Activated CD8-positive, alpha-beta memory T cell treated with anti-CD3 and anti-CD28 coated beads for 1 hour (primary cell): ENCODE measurements at places on chromosomes 11 and 22.

- no peak for DNase-seq
Measured at GRCh38 chr11:27722953-27723344, 22.7 kb upstream of the BDNF start.

GRCh38 chr11:59263225-59263894 lies 50.6 kb upstream of the MPEG1 start:
- DNase-seq: no peak

GRCh38 chr22:25069758-25070481 lies 117.4 kb downstream of the KIAA1671 start:
- no peak for DNase-seq

DNA sequence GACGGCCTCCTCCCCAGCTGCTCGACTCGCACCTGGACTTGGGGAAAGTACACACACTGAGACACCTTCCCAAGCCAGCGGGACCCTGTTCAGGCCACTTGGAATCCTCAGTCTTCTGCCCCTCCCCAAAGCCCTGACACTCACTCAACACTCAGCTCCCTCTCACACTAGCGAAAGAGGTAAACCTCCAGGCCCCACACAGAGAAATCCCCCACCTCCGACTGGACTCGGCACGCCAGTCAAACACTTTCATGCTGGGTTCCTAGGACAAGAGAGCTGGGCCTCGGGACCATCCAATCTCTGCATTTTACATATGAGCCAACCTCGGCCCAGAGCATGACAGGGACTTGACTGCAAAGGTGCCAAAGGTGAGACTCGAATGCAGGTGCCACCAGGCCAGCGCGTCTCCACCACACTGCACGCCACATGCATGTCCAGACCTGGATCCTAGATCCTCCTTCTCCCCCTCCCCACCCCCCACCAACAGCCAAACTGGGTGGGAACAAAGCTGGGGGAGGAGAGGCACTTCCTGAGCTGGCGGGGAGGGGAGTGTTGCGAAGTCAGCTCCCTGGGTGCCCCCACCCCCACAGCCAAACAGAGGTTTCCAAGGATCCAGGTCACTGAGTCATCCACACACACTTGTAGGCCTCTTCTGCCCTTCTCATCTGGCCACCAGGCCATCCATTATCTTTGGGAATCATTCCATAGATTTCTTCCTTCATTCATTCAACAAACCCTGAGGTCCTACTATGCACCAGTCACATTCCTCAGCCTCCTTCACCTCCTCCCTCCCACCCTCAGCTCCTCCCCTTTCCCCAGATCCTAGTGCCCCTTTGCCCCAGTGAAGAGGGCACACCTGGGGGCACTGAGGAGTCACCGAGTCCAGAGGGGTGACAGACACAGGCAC lies 10.7 kb upstream of the CD5 start:
- DNase-seq: no peak

GRCh38 chr11:119042927-119043326 lies 12.2 kb upstream of the SLC37A4 start:
- DNase-seq: no peak

GRCh38 chr22:49216579-49216978 lies 611.1 kb downstream of the BRD1 start:
- DNase-seq: no peak

GRCh38 chr11:24934733-24935439 lies 438.0 kb downstream of the LUZP2 start:
- DNase-seq: no peak

DNA sequence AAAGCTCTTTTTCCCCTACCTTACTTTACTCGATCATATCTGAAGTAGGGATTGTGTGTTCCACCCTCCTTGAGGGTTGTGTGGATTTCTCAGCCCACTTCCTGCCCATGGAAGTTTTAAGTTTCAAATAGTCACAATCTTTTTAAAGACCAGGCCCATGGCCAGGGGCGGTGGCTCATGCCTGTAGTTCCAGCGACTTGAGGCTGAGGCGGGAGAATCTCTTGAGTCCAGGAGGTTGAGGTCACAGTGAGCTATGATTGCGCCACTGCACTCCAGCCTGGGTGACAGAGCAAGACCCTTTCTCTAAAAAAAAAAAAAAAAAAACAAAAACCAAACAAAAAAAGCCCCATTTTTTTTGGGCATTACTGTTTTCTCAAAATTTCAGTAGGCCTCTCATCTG lies 36.3 kb upstream of the LRRC10B start:
- DNase-seq: no peak

DNA sequence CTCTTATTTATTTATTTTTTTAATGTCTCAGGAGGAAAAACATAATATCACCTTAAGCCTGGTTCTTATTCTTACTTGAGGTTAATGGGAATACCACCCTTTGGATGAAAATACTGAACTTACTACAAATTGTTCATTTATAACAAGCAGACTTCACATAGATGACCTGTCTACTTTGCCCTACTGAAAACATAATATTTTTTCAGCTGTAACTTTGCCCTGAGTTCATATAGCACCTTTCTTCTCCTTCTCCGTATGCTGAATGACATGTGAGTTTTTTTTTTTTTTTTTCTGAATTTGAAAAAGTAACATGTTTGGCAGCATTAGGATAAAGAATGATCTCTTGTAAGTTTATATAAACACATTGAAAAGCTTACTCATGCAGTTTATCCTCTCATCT lies 186.8 kb downstream of the TMEM135 start:
- no peak for DNase-seq

- no peak for DNase-seq
Measured at GRCh38 chr11:105357764-105358163, 218.2 kb upstream of the CARD18 start.

DNA sequence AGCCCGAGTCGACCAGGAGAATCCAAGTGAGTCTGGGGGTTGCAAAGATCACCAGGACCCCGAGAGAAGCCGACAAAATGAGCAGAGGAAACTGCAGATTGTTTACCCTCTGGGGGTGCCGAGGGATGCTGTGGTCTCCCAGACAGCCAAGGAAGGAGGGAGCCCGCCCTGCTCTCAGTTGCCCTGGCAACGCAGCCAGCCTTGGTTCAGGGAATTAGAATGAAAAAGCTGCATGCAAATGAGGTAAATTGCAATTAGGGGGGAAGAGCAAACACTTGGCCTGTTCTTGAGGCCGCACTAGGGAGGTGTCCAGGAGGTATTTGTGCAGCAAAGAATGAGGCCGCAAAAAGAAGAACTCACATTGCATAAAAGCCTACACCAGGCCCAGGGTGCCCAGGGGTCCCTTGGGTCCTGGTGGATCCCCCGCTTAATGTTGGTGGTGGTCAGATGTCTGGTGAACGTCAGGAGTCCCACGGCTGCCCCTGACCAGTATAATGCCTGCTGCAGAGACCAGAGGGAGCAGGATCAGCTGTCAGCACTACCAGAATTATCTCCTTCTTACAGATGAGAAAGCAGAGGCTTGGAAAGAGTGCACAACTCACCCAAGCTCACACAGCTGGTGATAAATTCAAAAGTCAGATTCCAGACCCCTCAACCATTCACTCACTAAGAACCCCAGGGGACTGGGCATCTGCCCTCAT lies 40.3 kb upstream of the ATXN10 start:
- DNase-seq: no peak

DNA sequence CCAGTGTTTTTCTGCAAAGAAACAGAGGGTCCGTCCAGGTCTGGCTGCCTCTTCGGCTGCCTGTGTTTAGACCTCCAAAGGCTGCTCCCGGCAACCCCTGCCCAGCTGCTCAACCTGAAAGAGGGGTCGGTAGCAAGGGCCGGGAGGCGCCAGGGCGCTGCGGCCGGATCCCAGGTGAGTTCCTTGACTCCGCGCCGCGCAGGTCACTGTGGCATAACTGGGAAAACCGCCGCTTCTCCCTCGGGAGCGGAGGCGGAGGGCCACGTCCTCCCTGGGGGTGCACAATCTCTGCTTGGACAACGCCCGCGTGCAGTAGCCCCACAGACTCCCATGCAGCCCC lies 1.0 kb upstream of the BRSK2 start:
- no peak for DNase-seq

DNA sequence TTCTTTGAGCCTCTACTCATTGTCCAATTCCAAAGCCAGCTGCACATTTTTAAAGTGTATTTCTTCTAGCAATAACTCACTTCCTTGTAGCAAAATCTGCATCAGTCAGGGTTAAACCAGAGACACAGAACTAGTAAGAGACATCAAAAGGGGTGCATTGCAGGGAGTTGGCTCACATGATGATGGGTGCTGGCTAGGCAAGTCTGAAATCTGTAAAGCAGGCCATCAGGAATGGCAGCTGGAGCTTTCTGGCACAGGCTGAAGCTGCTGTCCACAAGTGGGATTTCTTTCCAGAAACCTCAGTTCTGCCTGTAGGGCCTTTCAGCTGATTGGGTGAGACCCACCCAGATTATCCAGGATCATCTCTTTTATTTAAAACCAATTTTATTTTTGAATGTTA lies 698.1 kb downstream of the NTM start:
- no peak for DNase-seq

GRCh38 chr11:120713296-120713695 lies 201.7 kb downstream of the GRIK4 start:
- no peak for DNase-seq

GRCh38 chr11:119025978-119026766 lies 4.5 kb downstream of the SLC37A4 start:
- no peak for DNase-seq

GRCh38 chr11:11374358-11375148 lies 21.5 kb upstream of the CSNK2A3 start:
- DNase-seq: no peak

GRCh38 chr11:69008737-69009440 lies 4.2 kb downstream of the MRGPRF start:
- DNase-seq: no peak

DNA sequence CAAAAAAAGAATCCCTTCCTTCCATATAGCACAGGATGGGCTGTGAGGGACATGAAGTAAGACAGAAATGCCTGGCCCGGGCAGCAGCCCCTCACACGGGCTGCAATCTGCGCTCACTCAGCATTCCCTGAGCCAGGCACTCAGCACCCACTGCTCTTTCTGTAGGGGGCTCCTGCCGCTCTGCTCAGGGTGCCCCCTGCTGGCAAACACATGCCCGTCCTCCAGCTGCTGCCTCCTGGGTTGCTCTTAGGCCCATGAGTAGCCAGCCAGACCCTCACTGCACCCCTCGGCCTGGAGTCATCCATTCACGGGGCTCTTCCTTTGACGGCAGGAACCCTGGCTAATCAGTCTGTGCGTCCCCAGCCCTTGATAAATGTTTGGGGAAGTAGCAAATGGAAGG lies 6.9 kb downstream of the MCAT start:
- DNase-seq: no peak

- no peak for DNase-seq
Measured at GRCh38 chr22:39313258-39314001, 6.0 kb downstream of the RPL3 start.

DNA sequence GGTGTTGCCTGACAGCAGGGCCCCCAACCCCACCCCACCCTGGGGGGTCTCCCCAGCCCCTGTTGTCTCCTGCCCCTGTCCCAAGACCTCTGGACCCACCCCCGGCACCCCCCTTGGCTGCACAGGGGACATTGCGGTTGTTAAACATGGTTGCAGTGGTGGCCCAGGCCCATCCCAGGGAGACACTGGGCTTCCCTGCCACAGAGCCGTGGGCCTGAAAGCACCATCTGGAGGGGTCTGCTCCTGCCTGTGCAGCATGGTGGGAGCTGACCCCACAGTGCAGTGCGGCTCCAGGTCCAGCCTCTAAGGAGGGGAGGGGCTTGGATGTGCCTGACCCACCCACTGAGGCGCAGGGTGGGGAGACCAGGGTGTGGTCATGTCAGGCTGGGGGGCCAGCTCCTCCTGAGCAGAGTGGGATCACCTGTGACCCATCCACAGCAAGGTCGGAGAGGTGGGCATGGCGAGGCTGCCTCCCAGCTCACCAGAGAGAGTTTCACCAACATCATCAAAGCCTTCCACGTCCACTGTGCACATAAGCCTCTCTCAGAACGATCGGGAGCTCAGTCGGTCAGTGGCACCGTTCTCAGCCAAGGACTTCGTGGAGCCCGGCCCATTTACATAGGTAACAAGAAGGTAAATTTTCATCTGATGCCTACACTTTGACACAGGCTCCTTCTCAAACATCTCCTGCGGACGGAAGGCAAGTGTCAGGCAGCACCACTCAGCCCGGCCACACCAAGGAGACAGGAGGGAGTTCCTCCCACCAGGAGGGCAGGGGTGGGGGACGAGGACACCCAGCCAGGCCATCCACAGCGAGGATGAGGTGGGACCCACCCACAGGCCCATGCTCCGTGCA lies 201.1 kb downstream of the BRD1 start:
- no peak for DNase-seq

DNA sequence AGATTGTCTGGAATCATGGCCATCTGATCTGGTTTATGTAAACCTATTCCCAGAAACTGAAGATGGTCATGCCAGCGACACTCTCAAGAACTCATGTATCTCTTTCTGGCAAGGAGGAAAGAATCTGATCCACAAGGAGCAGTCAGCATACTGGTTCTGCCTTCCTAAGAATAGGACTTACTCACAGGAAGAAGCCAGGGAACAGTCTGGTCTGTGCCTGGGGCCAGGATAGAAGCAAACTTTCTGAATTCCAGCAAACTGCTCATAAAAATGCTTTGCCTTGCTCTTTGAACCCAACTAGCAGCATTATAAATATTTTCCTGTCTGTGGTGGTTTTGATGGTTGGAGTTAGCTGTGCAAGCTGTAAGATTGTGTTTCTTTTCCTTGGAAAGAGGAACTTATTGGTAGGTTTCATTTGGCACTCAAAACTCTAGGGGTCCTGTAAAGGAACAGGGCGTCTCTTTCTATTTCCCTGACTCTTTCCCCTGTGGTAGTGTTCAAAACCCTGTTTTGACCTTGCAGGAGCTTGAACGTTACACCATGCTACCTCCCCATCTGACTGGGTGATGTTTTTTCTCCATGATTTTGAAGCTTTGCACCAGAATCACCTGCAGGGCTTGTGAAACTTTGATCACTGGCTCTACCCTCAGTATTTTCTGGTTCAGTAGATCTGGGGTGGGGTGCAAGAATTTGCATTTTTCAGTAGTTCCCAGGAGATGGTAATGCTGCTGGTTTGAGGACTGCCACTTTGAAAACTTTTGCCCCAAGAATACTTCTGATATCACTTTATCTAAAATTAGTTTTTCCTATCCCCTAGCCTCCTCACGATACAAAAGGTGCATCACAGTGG lies 627.8 kb upstream of the ANO5 start:
- DNase-seq: no peak

- no peak for DNase-seq
Measured at GRCh38 chr11:61685617-61685967, 5.4 kb downstream of the DAGLA start.

- DNase-seq: no peak
Measured at GRCh38 chr11:16925561-16926065, 88.6 kb downstream of the PLEKHA7 start.

- no peak for DNase-seq
Measured at GRCh38 chr11:36292311-36292722, 3.1 kb upstream of the COMMD9 start.

- no peak for DNase-seq
Measured at GRCh38 chr22:48894064-48894671, 933.5 kb downstream of the BRD1 start.

- no peak for DNase-seq
Measured at GRCh38 chr22:37504964-37505363, 14.3 kb downstream of the CARD10 start.
